ENCODE measurements at places on chromosomes 6 and 20. TPM values are rescaled to one million over a fixed set of nuclear protein-coding genes. Genes with fewer than 3 reads are reported as not detected.

DNA sequence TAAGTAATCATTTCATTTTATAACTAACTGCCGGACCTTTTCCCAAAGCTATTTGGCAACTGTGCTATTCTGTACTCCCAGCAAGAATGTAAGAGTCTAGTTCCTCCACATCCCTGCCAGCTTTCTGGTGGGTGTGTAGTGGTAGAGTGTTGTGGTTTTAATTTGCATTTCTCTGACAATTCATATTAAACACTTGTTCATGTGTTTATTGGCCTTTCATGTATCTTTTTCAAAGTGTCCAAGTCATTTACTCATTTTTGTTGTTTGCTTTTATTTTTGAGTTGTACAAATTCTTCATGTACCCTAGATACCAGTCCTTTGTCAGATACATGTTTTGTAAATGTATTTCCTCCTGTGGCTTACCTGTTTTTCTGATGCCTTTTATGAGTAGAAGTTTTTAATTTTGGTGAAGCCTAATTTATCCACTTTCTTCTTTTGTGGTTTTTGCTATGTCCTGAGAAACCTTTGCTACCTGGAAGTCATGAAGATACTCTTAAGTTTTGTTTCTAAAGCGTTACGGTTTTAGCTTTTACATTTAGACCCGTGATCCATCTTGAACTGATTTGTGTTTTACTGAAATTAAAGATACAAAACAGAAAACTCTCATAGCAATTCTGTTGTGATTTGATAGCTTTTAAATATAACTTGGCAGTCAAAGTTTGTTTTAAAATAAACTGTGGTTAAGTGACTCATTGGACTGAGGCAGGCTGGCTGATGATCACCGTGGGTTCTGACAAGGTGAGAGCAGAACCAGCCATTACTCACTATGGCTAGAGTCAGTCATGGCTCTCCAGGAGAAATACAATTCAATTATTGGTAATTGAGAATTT, 8.0 kb downstream of the MYLIP start:
- H3K4me3 ChIP-seq: no peak overlapping the region
- no peak for DNase-seq
- H3K27me3 ChIP-seq: no peaks in the 10 kb centered on the region
- H3K4me1 ChIP-seq: peaks cover 33% of the 10 kb centered on the region
- peak overlapping the region; percentile 31 for H3K27ac ChIP-seq

DNA sequence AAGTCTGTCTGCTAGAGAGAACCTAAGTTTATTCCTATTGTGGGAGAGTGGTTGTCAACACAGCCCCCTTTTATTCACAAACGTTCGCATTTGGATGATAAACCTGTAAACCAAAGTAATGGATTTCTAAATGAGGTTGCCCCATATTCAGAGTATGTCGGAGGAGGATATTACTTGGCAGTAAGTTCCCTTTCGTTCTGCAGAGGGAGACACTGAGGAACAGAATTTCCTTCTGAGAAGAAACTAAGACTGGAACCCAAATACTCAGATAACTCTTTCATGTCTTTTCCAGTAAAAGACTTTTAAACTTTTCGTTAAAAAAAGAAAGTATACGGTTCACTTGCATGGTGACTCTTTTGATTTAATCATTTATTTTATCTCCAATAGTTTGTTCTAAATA, 754.6 kb upstream of the MMS22L start:
- H3K4me1 ChIP-seq: no peaks in the 10 kb centered on the region
- H3K27ac ChIP-seq: no peak overlapping the region

- no peaks in the 10 kb centered on the region for H3K36me3 ChIP-seq
- no peaks in the 10 kb centered on the region for H3K27me3 ChIP-seq
- H3K4me1 ChIP-seq: no peaks in the 10 kb centered on the region
- H3K4me3 ChIP-seq: no peak overlapping the region
- no peak for DNase-seq
These were observed 548.9 kb downstream of the PRKN start for GRCh38 chr6:162178666-162179065.

- H3K27ac ChIP-seq: no peak overlapping the region
- no peak overlapping the region for H3K4me3 ChIP-seq
- no peak for DNase-seq
- H3K27me3 ChIP-seq: no peaks in the 10 kb centered on the region
- no peaks in the 10 kb centered on the region for H3K4me1 ChIP-seq
These were observed 129.1 kb downstream of the MAN1A1 start for GRCh38 chr6:119220452-119220851.

GRCh38 chr6:92847988-92848387, 571.4 kb downstream of the EPHA7 start:
- no peaks in the 10 kb centered on the region for H3K36me3 ChIP-seq
- DNase-seq: no peak
- H3K27me3 ChIP-seq: no peaks in the 10 kb centered on the region
- H3K4me3 ChIP-seq: no peak overlapping the region

Gene ULBP2
- total RNA-seq: 0.19 TPM

DNA sequence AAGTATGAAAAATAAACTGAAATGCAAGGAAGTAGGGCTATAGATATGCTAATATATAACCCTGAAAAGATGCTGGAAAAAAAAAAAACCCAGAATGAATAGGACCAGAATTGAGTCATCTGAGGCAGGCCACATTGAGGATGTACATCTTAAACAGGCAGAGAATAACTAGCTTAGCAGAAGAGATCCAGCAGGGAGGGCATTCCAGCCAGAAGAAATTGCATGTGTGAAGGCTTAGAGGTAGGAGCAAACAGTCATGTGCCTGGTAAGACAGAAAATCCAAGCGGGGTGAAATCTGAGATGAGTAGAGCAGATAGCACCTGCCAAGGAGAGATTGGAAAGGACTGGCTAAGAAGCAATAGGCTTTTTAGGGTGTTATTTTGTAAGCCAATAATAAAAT, 2.6 kb downstream of the COL19A1 start:
- no peaks in the 10 kb centered on the region for H3K4me1 ChIP-seq
- no peak overlapping the region for H3K27ac ChIP-seq
- DNase-seq: no peak
- H3K36me3 ChIP-seq: no peaks in the 10 kb centered on the region
- H3K4me3 ChIP-seq: no peak overlapping the region

- H3K27me3 ChIP-seq: no peaks in the 10 kb centered on the region
- DNase-seq: no peak
- H3K4me3 ChIP-seq: no peak overlapping the region
- H3K27ac ChIP-seq: no peak overlapping the region
- no peaks in the 10 kb centered on the region for H3K4me1 ChIP-seq
These were observed 22.6 kb downstream of the PLCB1 start for GRCh38 chr20:8154638-8155037.

DNA sequence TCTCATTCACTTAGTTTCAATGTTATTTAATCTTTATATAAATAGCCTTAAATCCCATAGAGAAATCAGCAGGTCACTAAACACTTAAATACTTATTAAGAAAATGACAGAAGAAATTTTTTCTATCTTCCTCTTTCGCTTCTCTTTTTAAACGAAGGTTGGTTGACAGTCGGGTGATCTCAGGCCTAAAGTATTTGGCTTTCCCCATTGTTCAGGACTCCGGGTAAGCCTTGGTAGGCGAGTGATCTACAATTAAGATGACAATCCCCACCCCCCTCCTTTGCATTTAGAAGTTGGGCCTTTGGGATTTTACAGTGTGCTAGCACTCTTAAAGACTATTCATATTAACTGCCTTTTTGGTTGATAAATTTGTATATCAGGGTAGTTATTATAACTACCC, 19.7 kb upstream of the UTRN start:
- no peak overlapping the region for H3K4me3 ChIP-seq
- H3K36me3 ChIP-seq: no peaks in the 10 kb centered on the region
